ENCODE measurements at places on chromosomes 1 and 21. TPM values are rescaled to one million over a fixed set of nuclear protein-coding genes. Genes with fewer than 3 reads are reported as not detected.

GRCh38 chr1:105427543-105427942, 1628.9 kb upstream of the PRMT6 start:
- no peak for DNase-seq
- no peak overlapping the region for H3K4me3 ChIP-seq
- no peak overlapping the region for H3K27ac ChIP-seq
- no peaks in the 10 kb centered on the region for H3K4me1 ChIP-seq
- no peaks in the 10 kb centered on the region for H3K27me3 ChIP-seq
- H3K36me3 ChIP-seq, result no peaks in the 10 kb centered on the region

DNA sequence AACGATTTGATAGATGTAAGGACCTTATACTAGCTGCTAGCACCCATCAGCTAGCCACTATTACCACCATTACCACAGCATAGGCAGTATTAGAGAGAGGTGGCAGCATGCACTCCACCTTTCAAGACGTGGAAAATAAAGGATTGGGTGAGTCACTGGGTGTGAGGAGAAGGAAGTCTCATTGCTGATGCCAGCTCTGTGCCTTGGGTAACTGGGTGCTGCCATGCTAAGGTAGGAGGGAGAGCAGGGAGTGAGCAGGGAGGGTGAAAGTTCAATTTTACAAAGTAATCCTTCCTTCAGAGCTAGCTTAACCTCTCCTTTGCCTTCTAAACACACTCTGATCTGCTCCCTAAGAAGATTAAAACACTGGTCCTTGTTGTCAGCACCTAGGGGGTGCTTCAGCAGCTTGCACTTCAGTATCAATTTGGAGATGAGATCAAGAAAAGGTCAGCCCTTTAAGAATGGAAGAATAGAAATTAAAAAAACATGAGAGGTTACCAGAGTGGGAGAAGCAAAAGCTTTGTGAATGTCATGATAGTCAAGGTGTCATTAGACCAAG, 1.8 kb upstream of the LIN9 start:
- no peak for DNase-seq
- peaks cover 5% of the 10 kb centered on the region for H3K4me1 ChIP-seq
- H3K27me3 ChIP-seq, result no peaks in the 10 kb centered on the region
- no peak overlapping the region for H3K4me3 ChIP-seq
- no peaks in the 10 kb centered on the region for H3K36me3 ChIP-seq
- no peak overlapping the region for H3K27ac ChIP-seq

- H3K4me1 ChIP-seq, result no peaks in the 10 kb centered on the region
- H3K27me3 ChIP-seq, result no peaks in the 10 kb centered on the region
- no peaks in the 10 kb centered on the region for H3K36me3 ChIP-seq
- H3K27ac ChIP-seq, result no peak overlapping the region
Observed at GRCh38 chr1:203985676-203986075, 87.2 kb upstream of the SOX13 start.

GRCh38 chr21:28916150-28916893, 76.4 kb downstream of the LTN1 start:
- no peaks in the 10 kb centered on the region for H3K27me3 ChIP-seq
- no peak for DNase-seq
- no peaks in the 10 kb centered on the region for H3K36me3 ChIP-seq
- no peak overlapping the region for H3K27ac ChIP-seq

GRCh38 chr1:208309771-208310170, 65.6 kb upstream of the PLXNA2 start:
- no peak for DNase-seq
- no peaks in the 10 kb centered on the region for H3K36me3 ChIP-seq
- H3K4me3 ChIP-seq, result no peak overlapping the region
- no peak overlapping the region for H3K27ac ChIP-seq
- H3K27me3 ChIP-seq, result no peaks in the 10 kb centered on the region

GRCh38 chr1:174990382-174990999, 9.3 kb upstream of the CACYBP start:
- no peak for DNase-seq
- peak overlapping the region; percentile 38 for H3K27ac ChIP-seq
- H3K36me3 ChIP-seq, result no peaks in the 10 kb centered on the region
- no peaks in the 10 kb centered on the region for H3K27me3 ChIP-seq
- H3K4me1 ChIP-seq, result peaks cover 14% of the 10 kb centered on the region

DNA sequence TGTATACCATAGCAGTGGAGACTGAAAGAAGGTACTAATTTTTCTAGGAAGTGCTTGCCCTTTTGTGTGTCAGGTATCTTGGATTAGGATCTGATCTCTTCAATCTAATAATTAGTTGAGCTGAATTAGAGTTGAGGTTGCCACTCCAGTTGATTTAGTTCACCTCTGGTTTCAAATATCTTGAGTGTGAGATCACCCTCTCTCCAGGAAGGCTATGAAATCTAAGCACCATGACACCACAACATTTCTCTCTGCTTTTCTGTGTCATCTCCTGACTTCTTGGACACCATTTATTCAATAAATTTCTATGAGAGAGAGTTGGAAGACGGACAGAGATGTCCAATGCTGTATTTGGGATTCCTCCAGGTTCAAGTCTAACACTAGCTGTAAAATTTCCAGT, 212.8 kb downstream of the DYRK1A start:
- no peaks in the 10 kb centered on the region for H3K27me3 ChIP-seq
- H3K36me3 ChIP-seq, result no peaks in the 10 kb centered on the region
- no peak overlapping the region for H3K27ac ChIP-seq

- no peak overlapping the region for H3K4me3 ChIP-seq
- no peak overlapping the region for H3K27ac ChIP-seq
- no peaks in the 10 kb centered on the region for H3K4me1 ChIP-seq
- no peaks in the 10 kb centered on the region for H3K27me3 ChIP-seq
Observed at GRCh38 chr1:57058652-57059501, 93.1 kb upstream of the C8B start.

- no peaks in the 10 kb centered on the region for H3K4me1 ChIP-seq
- no peak overlapping the region for H3K4me3 ChIP-seq
- DNase-seq, result no peak
- no peak overlapping the region for H3K27ac ChIP-seq
Observed at GRCh38 chr1:100671601-100672000, 47.9 kb upstream of the VCAM1 start.

DNA sequence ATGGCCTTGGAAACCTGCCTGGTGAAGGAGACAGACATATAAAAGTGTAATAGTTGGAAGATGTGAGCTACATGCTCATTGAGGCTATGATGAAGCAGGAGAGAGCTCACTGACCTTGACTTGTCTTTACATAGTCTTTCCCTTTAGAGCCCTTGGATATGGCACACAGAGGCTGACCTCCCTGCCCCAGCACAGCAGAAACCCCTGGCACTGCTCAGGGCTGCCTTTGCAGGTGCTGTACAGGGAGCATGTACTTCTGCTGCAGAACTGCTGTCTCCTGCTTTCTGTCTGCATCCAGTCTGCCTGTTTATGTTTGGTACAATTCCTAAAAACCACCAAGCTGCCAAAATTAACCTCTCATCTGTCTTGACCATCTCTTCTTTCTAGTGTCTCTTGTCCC, 80.5 kb downstream of the C1orf21 start:
- H3K27me3 ChIP-seq, result no peaks in the 10 kb centered on the region
- no peak for DNase-seq
- H3K27ac ChIP-seq, result no peak overlapping the region

DNA sequence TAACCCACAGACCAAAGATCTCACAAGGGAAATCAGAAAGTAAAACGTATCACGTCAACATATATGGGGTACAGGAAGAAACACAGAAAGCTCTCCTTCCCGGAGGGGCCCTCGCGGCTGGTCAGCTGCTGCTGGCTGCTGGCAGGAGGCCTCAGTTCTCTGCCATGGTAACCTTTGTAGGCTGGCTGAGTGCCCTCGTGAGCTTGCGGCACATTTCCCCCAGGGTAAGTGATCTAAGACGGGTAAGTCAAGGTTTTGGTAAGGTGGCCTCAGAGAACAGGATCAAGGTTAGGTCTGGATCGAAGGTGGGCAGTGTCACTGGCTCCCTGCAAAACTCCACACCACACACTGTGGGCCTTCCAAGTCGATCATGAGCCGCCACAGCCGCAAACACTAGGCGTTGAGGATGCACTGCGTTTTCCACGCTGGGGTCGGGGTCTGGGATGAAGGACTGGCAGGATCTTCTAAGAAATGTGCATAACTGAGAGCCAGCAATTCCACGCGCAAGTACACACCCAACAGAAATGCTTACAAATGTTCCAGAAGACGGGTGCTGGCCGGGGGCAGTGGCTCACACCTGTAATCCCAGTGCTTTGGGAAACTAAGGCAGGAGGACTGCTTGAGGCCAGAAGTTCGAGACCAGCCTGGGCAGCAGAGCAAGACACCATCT, 33.9 kb downstream of the WDR4 start:
- H3K27ac ChIP-seq, result no peak overlapping the region
- DNase-seq, result no peak
- H3K4me1 ChIP-seq, result no peaks in the 10 kb centered on the region
- peaks cover 28% of the 10 kb centered on the region for H3K36me3 ChIP-seq

DNA sequence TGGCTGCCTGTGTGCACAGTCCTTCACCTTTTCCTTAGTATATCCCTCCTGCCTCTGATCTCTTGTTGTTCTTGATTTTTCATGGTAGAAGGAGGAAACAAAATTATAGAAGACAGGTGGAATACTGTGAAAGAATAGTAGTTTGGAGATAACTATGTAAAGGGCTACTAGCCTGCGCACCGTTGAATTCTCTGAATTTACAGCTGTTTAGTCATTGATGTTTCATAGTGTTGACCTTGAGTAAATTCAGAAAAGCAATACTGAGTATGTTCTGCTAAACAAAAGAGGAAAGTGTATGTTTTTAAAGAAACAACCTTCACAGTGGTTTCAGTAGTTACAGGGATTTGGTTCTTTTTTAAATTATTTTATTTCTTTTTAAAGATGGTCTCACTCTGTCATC, 18.1 kb downstream of the CAMTA1 start:
- H3K27ac ChIP-seq, result no peak overlapping the region
- DNase-seq, result no peak
- H3K4me3 ChIP-seq, result no peak overlapping the region
- H3K27me3 ChIP-seq, result no peaks in the 10 kb centered on the region

- DNase-seq, result no peak
- H3K4me3 ChIP-seq, result no peak overlapping the region
- H3K27ac ChIP-seq, result no peak overlapping the region
Observed at GRCh38 chr1:20386323-20387081, 95.8 kb downstream of the VWA5B1 start.

DNA sequence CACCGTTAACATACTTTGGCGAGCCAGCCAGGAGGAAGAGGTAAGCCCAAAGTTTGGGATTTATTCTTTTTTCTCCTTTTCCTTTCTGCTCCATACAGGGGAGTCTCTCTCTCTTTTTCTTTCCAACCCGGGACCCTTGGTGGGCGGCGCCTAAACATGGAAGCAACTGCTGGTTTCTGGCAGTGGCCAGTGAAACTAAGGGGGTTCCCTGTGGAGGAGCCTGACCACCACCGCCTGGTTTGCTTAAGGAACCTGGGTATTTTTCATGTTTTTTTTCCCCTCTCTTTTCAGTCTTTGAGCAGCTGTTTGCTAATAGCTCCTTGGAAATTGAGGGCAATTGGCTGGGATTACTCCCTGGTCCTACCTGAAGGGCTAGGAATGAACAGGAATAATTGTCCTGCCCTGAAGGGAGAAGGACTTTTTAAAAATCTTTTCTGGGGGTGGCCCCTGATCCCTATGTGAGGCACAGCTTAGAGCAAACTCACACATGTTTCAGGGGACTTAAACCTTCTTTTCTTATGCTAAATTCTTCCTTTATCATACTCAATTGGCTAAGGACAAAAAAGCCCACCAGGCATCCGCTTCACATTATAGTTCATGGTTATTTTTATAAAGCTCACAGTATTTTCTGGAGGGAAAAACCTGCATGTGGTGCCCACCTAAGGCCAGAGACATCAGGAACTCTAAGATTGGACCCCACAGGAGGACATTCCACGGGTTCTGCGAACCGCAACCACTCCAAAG, 61.3 kb upstream of the PLD5 start:
- H3K27me3 ChIP-seq, result no peaks in the 10 kb centered on the region
- DNase-seq, result no peak
- no peaks in the 10 kb centered on the region for H3K36me3 ChIP-seq
- H3K4me1 ChIP-seq, result no peaks in the 10 kb centered on the region
- no peak overlapping the region for H3K27ac ChIP-seq
- H3K4me3 ChIP-seq, result no peak overlapping the region

GRCh38 chr1:25020173-25020845, 90.2 kb upstream of the RUNX3 start:
- H3K4me3 ChIP-seq, result no peak overlapping the region
- no peak overlapping the region for H3K27ac ChIP-seq
- H3K27me3 ChIP-seq, result no peaks in the 10 kb centered on the region
- peaks cover 63% of the 10 kb centered on the region for H3K4me1 ChIP-seq
- peak; percentile 27 for DNase-seq

GRCh38 chr21:42414928-42415769, 11.4 kb downstream of the UBASH3A start:
- peak; percentile 86 for DNase-seq
- H3K36me3 ChIP-seq, result peaks cover 83% of the 10 kb centered on the region
- peak overlapping the region; percentile 75 for H3K27ac ChIP-seq
- H3K4me3 ChIP-seq, result peak overlapping the region; percentile 30

MX2 gene
- 13.2 TPM for total RNA-seq

MTMR11 gene
- total RNA-seq, result 1.9 TPM

LEPR gene
- 1.8 TPM for total RNA-seq

IL10 gene
- 7.6 TPM for total RNA-seq

C1orf185 gene
- not detected for total RNA-seq

CFHR5 gene
- not detected for total RNA-seq

ESRRG gene
- total RNA-seq, result not detected
